Adrenal gland (tissue), 19 donors: ENCODE measurements at places on chromosomes 16 and 17. TPM values are rescaled to one million over a fixed set of nuclear protein-coding genes. Genes with fewer than 3 reads are reported as not detected.

FN3K gene
- total RNA-seq = 78.9 TPM

PRRT2 gene
- 1.9 TPM for total RNA-seq

MAP3K14 gene
- 7.2 TPM for total RNA-seq

CNEP1R1 gene
- 19.3 TPM for total RNA-seq

NPIPB13 gene
- total RNA-seq = 3.3 TPM

TM4SF5 gene
- total RNA-seq = not detected

PRR29 gene
- total RNA-seq = 0.41 TPM

DNA sequence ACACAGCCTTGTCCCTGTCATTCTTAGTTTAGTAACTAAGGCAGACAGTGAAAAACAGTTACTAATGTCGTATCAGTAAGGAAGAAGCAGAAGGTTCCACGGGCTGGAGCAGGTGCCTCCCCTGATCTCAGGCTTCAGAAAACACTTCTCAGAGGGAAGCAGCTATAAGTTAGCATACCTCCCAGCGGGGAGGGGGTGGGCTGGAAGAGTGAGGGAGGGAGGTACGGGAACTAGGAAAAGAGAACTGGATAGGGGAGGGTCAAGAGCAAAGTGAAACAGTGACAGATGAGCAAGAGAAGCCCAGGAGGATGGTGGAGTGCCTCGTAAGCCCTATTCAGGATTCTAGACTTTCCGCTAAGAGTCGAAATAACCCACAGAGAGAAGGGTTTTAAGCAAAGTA, 186.3 kb upstream of the XYLT1 start:
- DNase-seq = no peak
- H3K27ac ChIP-seq = no peak overlapping the region
- H3K4me3 ChIP-seq = no peak overlapping the region
- H3K4me1 ChIP-seq = no peaks in the 10 kb centered on the region
- H3K36me3 ChIP-seq = no peaks in the 10 kb centered on the region
- no peaks in the 10 kb centered on the region for H3K27me3 ChIP-seq

- DNase-seq = no peak
- no peaks in the 10 kb centered on the region for H3K27me3 ChIP-seq
- H3K4me3 ChIP-seq = no peak overlapping the region
- no peaks in the 10 kb centered on the region for H3K36me3 ChIP-seq
These were observed 161.4 kb upstream of the CHMP6 start for GRCh38 chr17:80830020-80830780.

DNA sequence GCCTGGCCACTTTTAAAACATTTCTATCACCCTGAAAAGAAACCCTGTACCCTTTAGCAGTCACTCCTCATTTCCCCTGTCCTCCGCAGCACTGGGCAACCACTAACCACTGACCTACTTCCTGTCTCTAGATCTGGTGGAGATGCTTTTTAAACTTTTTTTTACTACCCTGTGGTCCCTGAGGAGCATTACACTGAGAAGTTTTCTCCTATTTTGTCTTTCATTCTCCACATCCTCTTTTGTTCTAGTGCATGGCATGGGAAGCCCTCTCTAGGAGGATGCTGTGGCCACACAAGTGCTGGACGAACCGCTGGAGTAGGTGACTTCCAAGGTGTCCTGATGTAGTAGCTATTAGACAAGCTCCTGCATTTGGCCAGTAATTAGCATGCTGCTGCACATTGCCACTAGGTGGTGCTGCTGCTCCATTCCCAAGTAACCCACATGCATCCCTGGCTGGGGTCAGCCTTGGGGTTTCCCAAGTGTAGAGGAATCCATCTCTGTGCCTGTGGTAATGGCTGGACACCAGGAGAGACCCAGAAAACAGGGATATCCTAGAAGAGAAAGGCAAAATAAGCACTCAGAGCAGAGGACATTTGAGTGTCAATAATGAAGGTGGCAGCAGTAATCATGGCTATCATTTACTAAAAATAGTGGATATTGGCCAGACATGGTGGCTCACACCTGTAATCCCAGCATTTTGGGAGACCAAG, 143.8 kb upstream of the CRHR1 start:
- peak; percentile 70 for DNase-seq
- no peak overlapping the region for H3K4me3 ChIP-seq
- H3K27ac ChIP-seq = no peak overlapping the region
- no peaks in the 10 kb centered on the region for H3K27me3 ChIP-seq
- no peaks in the 10 kb centered on the region for H3K4me1 ChIP-seq

- no peaks in the 10 kb centered on the region for H3K36me3 ChIP-seq
- H3K4me1 ChIP-seq = peaks cover 11% of the 10 kb centered on the region
- H3K27ac ChIP-seq = no peak overlapping the region
- no peaks in the 10 kb centered on the region for H3K27me3 ChIP-seq
- H3K4me3 ChIP-seq = no peak overlapping the region
These were observed 914 bp downstream of the C17orf50 start for GRCh38 chr17:35761601-35762000.

DNA sequence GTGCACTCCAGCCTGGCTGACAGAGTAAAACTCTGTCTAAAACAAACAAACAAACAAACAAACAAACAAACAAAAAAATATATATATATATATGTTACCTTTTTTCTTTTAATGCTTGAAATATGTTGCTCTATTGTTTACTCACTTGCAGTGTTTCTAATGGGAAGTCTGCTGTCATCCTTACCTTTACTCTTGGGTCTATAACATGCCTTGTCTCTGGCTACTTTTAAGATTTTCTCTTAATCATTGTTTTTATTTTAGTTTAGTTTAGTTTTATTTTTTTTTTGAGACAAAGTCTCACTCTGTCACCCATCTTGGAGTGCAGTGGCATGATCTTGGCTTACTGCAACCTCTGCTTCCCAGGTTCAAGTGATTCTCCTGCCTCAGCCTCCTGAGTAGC, 16.1 kb upstream of the TNRC6A start:
- H3K36me3 ChIP-seq = no peaks in the 10 kb centered on the region
- no peaks in the 10 kb centered on the region for H3K27me3 ChIP-seq
- no peak overlapping the region for H3K27ac ChIP-seq
- no peak for DNase-seq

DNA sequence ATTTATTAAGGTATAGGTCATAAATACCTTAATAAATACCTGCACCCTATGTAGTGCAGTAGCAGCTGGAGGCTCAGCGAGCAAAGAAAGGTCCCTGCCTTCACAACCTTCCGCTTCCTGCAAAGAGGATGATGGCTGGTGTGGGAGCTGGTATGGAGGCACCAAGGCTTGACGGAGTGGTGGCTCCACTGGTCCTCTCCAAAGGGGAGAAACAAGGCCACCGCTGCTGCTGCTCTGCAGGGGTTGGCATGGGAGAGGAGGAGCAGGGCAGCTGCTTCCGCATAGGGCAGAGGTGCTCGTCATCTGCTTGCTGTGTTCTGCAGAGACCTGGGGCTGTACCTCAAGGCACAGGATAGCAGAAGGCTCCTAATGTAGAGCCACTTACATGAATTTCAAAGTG, 52.8 kb downstream of the NDEL1 start:
- H3K4me1 ChIP-seq = no peaks in the 10 kb centered on the region
- H3K36me3 ChIP-seq = peaks cover 45% of the 10 kb centered on the region
- no peak for DNase-seq
- H3K4me3 ChIP-seq = no peak overlapping the region

DNA sequence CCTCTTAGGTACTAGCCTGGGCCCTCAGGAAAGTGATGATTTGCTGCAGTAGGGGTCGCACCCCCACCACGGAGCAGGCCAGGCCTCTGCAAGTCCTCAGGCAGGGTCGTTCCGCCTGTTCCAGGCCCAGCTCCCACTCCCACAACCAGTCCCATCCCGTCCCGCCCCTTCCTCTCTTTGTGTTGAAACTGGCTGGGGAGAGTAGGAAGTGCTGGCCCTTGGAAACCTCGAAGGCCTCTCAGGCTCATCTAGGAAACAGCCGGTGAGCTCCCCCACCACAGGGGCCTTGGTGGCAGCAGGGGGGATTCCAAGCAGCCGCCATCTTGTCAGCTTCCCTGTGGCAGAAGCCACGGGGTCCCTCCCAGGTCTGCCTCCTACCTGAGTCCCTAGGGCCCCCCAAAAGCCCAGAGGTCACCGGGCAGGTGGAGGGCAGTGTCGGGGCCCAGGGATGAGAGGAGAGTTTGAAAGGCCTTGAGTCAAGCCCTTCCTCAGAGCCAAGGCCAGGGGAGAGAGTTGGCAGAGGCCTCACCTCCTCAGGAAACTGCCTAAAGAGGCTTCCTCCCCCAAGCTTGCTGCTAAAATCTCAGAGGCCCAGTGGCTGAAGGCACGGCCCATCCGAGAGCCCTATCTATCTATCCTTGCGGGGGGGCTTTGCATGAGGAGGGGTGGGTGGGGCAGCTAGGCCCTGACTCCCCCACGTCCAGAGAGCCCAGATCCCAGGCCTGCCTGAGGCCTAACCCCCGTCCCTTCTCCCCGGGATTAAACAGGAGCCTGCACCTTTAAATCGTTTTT, 22.2 kb downstream of the MMP15 start:
- no peaks in the 10 kb centered on the region for H3K27me3 ChIP-seq
- H3K4me1 ChIP-seq = no peaks in the 10 kb centered on the region
- DNase-seq = no peak

GRCh38 chr16:50668368-50669008, 12.6 kb downstream of the SNX20 start:
- peaks cover 3% of the 10 kb centered on the region for H3K4me1 ChIP-seq
- H3K36me3 ChIP-seq = no peaks in the 10 kb centered on the region
- H3K27me3 ChIP-seq = peaks cover 5% of the 10 kb centered on the region
- H3K4me3 ChIP-seq = no peak overlapping the region
- no peak overlapping the region for H3K27ac ChIP-seq

DNA sequence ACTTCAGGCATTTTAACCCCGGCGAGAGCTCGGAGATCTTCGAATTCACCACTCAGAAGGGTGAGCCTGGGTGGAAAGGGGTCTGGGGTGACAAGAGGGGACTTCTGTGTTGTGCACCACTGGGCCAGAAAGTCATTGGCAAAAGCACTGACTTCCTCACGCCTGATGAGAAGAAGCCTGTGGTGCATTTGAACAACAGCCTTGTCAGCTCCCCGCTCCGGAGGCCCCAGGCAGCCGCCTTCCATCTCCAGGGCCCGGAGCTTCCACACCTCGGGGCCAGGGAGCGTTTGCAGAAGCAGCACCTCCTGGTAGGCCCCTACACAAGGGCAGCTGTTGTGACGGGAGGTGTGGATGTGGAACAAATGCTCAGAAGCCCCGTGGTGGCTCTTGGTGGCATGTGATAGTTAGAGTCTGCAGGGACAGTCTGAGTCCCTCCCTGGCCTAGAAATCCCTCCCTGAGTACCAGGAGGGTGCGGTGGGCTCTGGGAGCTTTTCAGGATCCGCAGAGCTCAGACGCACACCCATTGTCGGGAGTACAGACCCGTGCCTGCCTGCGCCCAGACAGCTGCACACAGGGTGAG, 9.7 kb downstream of the CACNG1 start:
- H3K27me3 ChIP-seq = no peaks in the 10 kb centered on the region
- DNase-seq = no peak
- no peaks in the 10 kb centered on the region for H3K4me1 ChIP-seq

DNA sequence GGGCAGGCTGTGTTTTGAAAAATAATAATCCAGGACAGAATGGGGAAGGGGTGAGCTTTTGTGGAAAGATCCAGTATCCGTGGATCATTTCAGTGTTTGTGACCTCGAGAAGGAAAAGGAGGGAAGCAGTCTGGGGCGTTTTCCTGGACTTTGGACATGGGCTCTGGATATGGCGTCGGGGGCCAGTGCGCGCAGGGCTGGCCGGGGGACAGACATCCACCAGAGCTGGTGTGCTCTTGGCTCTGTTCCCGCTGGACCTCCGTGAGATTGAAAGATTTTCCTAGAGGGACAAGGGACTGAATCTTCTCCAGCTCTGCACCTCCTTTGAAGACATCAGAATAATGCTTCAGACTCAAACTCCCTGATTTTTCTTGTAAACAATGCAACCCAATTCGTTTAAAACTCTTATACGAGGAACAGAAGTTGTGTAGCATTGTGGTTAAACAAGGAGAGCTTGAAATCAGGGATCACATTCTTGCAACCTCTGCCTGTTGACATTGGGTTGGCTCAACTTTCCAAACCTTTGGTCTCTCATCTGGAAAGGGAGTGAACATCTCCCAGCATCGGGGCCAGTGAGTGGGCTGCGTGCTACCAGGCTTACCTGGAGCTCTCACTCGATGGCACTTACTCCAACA, 75.9 kb downstream of the C16orf95 start:
- no peak for DNase-seq
- H3K27me3 ChIP-seq = no peaks in the 10 kb centered on the region
- H3K27ac ChIP-seq = no peak overlapping the region
- H3K4me1 ChIP-seq = no peaks in the 10 kb centered on the region
- no peak overlapping the region for H3K4me3 ChIP-seq

- H3K27ac ChIP-seq = no peak overlapping the region
- no peak for DNase-seq
- no peaks in the 10 kb centered on the region for H3K27me3 ChIP-seq
- peaks cover 65% of the 10 kb centered on the region for H3K36me3 ChIP-seq
These were observed 43.3 kb downstream of the PARN start for GRCh38 chr16:14586637-14587305.

DNA sequence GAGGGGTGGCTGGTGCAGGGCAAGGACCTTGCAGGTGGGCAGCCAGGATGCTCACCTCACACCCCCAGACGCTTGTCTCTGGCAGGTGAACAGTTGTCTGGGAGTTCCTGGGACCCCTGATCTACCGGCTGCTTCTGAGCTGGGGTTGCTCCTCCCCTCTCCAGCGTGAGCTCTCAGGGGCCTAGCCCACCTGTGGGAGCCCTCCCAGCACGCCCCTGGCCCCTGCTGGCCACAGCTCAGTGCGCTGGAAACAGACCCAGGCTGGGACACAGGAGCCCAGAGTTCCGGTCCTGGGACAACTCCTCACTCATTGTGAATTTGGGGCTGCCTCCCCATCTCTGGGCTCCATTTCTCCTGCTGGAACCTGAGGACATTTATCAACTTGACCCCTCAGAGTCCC, 30.3 kb downstream of the ARHGAP23 start:
- DNase-seq = no peak
- H3K4me1 ChIP-seq = peaks cover 38% of the 10 kb centered on the region
- H3K36me3 ChIP-seq = peaks cover 24% of the 10 kb centered on the region
- no peak overlapping the region for H3K4me3 ChIP-seq

- no peak overlapping the region for H3K27ac ChIP-seq
- H3K4me1 ChIP-seq = no peaks in the 10 kb centered on the region
- H3K27me3 ChIP-seq = peaks cover 7% of the 10 kb centered on the region
- H3K4me3 ChIP-seq = no peak overlapping the region
- no peaks in the 10 kb centered on the region for H3K36me3 ChIP-seq
- DNase-seq = peak; percentile 87
These were observed 79.8 kb downstream of the ENGASE start for GRCh38 chr17:79154446-79154845.

DNA sequence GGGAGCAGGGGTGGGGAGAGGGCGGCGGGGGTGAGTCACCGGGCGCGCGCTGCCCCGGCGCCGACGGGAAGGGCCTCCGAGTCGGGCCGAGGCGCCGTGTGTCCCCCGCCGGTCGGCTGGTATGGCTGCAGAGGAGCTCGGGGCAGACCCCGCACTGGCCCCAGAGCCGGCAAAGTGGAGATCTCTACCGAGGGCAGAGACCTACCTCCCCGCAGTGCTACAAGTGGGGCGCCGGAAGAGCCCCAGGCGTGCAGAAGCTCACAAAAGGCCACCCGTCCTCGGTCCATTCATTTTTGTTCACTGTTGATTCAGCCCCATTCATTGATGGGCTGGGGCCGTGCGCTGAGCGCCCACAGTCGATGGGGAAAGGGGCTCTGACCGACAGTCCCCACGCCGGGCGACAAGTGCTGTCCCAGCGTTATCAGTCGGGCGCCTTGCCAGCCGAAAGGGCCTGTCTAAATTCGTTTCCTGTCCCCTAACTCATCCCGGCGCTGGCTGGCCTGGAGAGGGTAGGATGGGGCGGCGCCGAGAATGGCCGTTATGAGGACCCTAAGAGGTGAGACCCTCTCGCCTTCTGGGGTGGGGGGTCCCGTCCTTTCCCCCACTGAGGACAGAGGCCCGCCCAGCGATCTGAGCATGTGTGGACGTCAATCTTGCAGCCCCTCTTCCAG, 709 bp upstream of the ENO3 start:
- no peaks in the 10 kb centered on the region for H3K36me3 ChIP-seq
- DNase-seq = peak; percentile 81
- H3K4me1 ChIP-seq = peaks cover 24% of the 10 kb centered on the region
- H3K4me3 ChIP-seq = no peak overlapping the region
